ENCODE measurements at places on chromosomes 4 and X.

- no peak for DNase-seq
These were observed 63.5 kb downstream of the ENOPH1 start for GRCh38 chr4:82493721-82494425.

- no peak for DNase-seq
These were observed 44.0 kb upstream of the FBXW7 start for GRCh38 chr4:152579916-152580315.

GRCh38 chr4:143381189-143382118 is 44.8 kb downstream of the GAB1 start:
- peak; percentile 71 for DNase-seq

DNA sequence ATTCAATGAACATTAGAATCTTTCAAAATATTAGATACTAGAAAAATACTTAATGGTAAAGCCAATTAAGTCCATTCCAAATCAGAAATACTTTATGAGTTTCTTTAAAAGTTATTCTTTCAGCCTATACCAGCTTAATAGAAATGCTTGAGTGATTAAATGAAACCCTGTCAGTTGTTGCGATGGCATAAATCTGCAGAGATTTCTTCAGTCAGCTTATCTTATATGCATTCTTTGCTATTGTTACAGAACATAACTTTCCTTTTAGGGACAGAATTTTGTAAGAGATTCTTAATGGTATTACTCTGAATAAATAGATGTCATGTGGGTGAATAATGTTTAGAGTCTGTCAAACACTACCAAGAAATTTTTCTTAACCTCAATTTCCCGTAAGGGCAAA is 325.0 kb upstream of the HAND2 start:
- no peak for DNase-seq

GRCh38 chr4:108058685-108059440 is 69.2 kb downstream of the HADH start:
- no peak for DNase-seq

GRCh38 chr4:126742048-126742447 is 890.7 kb upstream of the INTU start:
- DNase-seq: no peak

DNA sequence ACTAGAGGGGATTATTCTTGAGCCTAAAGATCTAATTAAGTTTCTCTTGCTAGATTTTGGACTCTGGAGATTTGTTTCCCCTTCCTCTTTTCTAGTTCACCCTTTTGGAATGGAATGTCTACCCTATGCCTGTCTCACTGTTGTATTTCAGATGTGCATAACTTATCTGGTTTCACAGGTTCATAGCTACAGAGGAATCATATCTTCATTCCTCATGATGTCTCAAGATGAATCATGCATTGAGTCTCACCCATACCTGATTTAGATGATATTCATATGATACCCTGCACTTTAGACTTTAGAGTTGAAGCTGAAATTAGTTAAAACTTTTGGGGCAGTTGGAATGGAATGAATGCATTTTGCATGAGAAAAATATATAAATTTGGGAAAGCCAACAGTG is 246.7 kb downstream of the HS3ST1 start:
- no peak for DNase-seq

DNA sequence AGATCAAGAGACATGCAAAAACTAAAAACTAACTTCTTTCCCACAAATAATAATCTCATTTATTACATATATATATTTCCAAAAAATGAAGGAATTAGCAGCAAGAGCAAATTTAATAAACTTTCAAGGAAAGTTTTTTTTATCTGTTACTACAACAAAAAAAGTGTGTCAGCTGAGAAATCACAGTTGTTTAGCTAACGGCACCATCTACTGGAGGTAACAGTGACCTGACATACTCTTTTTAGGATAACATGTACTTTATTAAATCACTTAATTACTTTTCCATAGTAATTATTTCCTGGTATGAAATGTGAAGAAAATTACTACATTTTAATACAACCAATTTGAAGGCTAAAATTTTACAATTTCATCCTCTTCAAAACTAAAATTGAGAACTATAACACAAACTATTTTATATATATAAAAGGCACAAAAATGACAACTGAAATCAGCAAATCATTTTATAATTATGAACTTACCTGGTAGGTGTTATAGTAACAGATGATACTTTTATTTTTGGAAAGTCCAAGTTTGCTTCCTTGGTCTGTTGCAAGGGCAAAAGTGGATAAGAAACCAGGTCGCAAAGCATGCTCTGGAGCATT is 9.1 kb downstream of the LAMTOR3 start:
- no peak for DNase-seq

GRCh38 chr4:8385611-8386010 is 54.9 kb downstream of the ACOX3 start:
- DNase-seq: no peak

DNA sequence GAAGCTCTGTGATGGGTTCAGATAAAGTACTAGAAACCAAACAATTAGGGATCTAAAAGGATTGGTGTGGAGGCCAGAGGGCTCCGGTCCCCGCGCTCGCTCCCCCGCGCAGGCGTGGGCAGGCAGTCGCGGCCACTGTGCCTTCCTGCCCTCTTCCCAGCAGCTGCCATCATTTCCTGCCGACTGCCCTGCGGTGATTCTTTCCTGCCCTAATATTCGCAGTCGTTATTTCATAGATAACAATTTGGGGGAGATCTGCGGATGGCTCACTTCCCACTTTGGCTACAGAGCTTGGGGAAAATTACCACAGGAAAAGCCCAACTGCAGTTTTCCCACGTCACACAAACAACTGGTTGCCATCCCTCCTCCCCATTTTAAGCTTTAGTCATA is 2.2 kb downstream of the GRIA2 start:
- DNase-seq: no peak

GRCh38 chr4:7412554-7412912 is 22.2 kb downstream of the PSAPL1 start:
- no peak for DNase-seq

All from pulmonary artery endothelial cell (primary cell).